ENCODE measurements at places on chromosomes 6 and 20. TPM values are rescaled to one million over a fixed set of nuclear protein-coding genes. Genes with fewer than 3 reads are reported as not detected.

The HLA-DPB1 gene
- 8.7 TPM for polyA plus RNA-seq

The SNAP25 gene
- polyA plus RNA-seq, result 0.06 TPM

The HSPA1B gene
- 103 TPM for polyA plus RNA-seq

The MMP24 gene
- polyA plus RNA-seq, result 0.10 TPM

The KPNA5 gene
- 1.2 TPM for polyA plus RNA-seq

The DNAH8 gene
- under 0.01 TPM for polyA plus RNA-seq

The METTL24 gene
- polyA plus RNA-seq, result 0.34 TPM

The ZC3H12D gene
- 0.29 TPM for polyA plus RNA-seq

The PRSS16 gene
- polyA plus RNA-seq, result 8.9 TPM

The BHLHE23 gene
- not detected for polyA plus RNA-seq

The PPP1R3G gene
- 2.2 TPM for polyA plus RNA-seq

The PACSIN1 gene
- 0.01 TPM for polyA plus RNA-seq

The MYL9 gene
- 320 TPM for polyA plus RNA-seq

The CAP2 gene
- 5.7 TPM for polyA plus RNA-seq

The TUBB2B gene
- polyA plus RNA-seq, result 1.6 TPM

The BNIP5 gene
- not detected for polyA plus RNA-seq

The NMBR gene
- not detected for polyA plus RNA-seq

The PRR18 gene
- polyA plus RNA-seq, result not detected

The MKKS gene
- polyA plus RNA-seq, result 9.4 TPM

The TBC1D20 gene
- polyA plus RNA-seq, result 18.1 TPM

The MEI4 gene
- not detected for polyA plus RNA-seq

Measured in esophagus (tissue), 2 donors.